ENCODE measurements at places on chromosomes 12 and 14.

- DNase-seq, result no peak
Measured at GRCh38 chr14:68982581-68982980, 3.5 kb upstream of the ACTN1 start.

DNA sequence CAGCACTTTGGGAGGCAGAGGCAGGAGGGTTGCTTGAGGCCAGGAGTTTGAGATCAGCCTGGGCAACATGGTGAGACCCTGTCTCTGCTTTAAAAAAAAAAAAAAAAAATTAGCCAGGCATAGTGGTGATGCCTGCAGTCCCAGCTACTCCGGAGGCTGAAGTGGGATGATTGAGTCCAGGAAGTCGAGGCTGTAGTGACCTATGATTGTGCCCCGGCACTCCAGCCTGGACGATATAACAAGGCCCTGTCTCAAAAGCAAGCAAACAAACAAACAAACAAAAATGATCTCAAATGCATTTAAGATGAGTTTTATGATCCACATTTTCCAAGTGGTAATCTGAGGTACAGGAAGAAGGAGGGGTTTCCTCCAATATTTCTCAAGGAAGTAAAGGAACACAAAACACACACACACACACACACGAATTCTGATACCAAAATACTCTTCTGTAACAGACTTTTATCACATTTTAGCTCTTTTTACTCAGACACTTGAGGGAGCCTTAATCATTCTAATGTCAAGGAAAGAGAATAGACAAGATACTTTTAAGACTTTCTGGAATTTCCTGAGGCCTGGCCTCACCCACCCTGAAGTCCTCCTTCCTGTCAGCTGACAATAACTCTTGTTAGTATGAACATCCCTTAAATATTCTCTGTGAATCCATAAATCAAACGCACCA lies 44.4 kb upstream of the CERS5 start:
- no peak for DNase-seq

DNA sequence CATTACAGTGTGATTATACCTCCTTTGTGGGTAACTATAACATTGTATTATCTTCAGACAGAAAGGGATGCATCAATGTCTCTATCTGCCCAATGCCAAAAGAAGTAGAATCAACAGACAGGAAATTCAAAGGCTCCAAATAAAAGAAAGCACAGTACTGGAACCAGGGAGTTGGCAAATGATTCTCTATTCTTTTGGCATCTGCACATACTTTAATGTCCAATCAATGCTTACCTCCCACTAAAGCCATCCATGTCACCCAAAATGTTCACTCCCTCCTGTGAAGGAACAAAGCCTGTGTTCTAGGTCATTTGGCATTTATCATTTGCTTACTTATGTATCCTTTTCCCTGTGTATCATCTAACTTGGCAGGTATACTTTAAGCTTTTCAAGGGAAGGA lies 36.7 kb downstream of the KIF21A start:
- DNase-seq, result no peak

DNA sequence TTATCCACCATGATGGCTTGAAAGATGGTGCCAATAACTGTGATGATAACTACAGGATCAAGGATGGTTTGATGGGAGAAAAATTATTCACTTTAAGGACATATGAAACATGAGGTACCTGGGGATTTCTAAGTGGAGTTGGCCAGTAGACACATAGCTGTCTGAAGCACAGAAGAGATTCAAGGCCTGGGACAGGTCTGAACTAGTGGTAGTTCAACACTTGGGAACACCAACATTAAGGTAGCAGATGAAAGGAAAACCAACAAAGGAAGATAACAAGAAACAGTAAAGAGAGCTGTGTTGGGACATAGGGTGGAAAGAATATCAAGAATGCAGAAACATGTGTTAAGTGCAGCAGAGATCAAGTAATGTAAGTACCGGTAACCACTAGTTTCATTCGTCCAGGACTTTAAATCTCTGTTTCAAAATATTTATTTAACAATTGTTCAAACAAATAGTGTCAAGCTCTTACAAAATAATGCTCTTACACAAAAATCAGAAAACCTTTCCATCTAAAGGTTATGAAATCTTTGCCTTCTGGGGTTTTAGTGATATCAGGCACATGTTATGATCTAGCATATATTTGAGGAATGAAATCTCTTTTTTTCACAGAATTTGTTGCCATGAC lies 104.7 kb downstream of the ST8SIA1 start:
- DNase-seq, result no peak

GRCh38 chr12:132824053-132824452 lies 4.6 kb downstream of the GOLGA3 start:
- DNase-seq, result peak; percentile 11

DNA sequence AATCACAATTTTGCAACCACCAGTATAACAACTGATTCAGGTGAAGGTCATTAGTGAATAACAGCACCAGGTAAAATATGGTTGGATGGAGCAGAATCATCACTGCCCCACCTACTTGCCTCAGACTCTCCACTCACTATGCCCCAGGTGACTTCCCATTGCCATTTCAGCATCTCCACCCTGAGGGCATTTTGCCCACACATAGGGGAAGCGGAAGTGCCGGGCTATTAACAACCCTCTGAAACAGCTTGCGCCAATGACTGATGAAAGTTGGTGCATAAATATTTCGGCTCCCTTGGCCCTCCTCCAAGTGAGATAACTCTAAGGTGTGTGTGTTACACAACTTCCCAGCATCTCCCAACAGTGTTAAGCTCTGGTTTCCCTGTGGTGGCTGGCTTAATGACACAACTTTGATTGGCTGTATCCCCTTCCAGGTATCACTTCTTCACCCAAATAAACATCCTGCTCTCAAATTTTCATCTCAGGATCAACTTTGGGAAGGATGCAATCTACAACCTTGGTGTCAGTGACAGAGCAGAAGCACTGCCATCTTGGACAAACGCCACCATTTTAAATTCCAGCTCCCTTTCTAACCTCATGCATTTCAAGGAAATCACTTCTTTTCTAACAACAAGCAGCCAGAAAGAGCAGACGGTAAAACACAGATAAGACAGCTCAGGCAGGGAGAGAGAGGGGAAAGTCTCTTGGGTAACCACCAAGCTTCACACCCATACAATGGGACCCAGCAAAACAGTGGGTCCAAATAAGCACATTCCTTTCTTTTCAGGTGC lies 73.6 kb upstream of the PPP2R5C start:
- DNase-seq, result no peak

DNA sequence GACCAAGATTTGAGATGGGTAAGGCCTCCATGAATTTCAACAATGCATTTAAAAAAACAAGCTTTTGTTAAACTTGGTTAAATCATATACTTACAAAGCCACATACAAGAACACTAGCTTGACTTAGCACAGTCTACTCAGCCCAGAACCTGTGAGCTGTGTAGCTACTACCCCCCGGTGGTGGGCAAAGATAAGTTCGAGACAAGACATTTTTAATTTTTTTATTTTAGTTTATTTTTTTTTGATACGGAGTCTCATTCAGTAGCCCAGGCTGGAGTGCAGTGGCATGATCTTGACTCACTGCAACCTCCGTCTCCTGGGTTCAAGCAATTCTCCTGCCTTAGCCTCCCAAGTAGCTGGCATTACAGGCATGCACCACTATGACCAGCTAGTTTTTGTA lies 3.7 kb upstream of the NECAP1 start:
- peak; percentile 47 for DNase-seq

DNA sequence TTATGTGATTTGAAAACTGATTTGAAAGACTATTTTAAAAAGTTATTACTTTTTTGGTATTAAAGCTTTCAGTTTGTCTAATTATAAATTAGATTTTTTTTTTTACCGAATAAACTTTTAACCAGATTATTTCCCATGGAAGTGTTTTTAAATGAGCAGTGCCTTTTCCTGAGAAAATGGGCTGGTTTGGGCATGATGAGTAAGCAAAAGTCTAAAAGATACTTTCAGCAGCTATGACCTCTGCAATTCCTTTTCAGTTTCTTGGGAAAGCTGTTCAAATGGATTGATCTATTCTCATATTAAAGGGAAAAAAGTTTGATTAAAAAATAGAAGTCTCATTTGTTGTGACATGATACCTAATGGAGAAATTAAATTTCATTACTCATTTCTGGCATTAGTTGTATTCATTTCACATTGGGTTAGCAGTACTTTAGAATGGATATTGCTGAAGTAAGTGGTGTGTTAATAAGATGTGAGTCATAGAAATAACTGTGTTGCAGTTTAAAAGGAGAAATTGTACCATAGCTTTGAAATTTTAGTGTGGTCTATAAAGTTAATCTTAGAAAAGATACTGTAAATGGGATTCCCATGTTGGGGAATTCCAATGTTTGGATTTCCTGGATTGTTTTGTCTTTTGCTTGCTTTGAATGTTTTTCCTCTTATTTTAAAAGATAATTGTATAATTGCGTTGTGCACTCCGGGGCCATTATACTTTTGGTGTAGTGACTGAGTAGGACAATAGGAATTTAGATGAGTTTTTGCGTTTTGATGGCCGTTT lies 21.0 kb downstream of the KTN1 start:
- peak; percentile 31 for DNase-seq

DNA sequence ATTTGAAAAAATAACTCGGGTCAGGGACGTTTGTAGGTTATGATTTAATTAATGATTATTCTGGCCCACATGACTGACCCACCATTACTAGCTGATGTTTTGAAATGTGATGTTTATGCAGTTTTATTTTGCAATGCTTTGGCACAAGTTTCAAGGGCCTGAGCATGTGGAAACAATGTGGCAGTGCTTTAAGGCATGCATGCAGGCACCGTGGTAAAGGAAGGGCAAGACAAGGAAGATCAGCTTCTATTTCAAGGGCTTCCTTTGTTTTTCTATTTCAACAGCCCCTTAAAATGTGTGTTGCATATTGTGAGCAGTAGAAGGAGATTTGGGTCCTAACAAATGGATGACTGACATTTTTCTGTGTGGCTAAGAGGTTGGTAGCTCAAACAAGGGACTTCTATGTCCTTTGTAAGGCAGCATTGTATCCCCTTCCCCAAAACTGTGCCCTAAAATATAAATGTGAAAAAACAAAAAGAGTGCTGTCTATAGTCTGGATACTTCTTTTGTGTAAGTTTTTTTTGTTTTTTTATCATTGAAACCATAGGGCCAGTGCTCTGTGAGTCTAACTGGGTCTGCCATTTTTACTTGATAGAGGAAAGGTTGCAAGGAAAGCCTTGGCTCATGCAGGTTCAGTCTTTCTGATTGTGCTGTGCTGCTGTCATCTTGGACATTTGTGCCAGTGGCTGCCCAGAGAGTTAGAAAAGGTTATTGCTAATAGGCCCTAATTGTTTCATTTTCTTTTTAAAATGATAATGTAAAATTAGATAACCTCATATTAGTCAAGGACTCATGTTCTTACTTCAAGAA lies 103.5 kb downstream of the FGD4 start:
- DNase-seq, result no peak

- DNase-seq, result no peak
Measured at GRCh38 chr12:113643177-113643974, 171.7 kb upstream of the LHX5 start.

DNA sequence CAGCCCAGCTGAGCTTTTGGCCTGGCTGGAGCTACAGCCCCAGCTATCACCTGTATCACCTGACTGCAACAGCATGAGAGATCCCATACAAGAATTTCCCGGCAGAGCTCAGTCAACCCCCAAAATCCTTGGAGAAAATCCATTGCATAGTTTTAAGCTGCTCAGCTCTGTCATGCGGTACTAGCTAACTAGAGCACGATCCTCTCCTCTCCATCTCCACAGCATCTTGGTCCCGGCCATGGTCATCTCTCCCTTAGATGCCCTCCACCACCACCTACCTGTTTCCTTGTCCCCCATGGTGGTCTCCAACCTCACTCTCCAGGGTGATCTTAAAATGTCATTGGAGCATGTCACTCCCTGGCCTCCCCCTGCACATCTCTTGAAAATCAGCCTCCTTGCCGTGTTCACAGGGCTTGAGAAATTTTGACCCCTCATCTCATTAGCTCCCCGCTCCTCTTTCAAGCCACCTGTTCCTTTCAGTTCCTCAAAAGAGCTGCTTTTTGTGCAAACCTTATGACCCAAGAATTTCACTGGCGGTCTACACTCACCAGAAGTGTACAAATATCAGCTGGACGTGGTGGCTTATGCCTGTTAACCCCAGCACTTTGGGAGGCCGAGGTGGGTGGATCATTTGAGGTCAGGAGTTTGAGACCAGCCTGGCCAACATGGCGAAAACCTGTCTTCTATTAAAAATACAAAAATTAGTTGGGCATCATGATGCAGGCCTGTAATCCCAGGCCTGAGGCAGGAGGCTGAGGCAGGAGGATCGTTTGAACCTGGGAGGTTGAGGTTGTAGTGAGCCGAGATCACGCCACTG lies 8.1 kb upstream of the CLMN start:
- no peak for DNase-seq

- no peak for DNase-seq
Measured at GRCh38 chr12:31558521-31558920, 32.4 kb downstream of the DENND5B start.

DNA sequence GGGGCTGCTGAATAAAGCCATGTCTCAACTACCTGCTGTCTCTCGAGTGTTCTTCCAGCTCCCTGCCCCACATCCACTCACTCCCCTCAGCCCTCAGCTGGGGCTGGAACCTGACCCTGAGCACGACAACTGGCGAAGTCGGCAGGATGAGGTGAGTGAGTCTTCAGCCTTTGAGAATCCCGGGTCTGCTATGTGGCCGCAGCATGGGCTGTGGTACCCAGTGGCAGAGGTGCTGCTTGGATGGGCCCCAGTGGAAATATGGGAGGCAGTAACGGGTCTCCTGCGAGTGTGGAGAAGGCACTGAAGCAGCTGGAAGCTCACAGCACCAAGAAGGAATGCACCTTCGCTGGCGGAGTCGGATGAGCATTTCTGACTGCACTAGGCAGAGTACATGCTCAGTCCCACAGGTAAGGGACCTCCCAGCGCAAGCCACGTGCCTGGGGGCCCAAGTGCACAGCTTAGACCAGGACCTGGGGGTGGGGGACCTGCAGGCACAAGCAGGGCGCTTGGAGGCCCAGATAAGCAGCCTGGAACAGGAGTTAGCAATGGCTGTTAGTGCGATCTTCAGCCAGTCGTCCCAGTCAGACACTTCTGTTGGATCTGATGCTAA lies 95.5 kb upstream of the TMPO start:
- no peak for DNase-seq

DNA sequence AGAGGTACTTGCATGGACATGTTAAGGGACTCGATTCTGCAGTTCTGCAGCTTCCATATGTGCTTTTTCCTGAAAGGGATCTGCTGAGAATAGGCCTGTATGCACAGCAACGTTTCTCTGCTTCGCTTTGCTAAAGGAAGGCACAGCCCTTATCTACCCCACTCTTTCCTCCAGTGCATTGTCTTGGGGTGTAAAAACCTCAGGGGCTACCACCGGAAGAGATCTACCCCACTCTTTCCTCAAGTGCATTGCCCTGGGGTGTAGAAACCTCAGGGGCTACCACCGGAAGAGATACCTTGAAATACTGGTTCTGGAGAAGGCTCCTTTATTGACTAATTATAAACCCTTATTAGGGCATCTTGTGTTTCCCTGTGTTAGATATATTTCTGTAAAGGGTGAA lies 52.9 kb downstream of the SEL1L start:
- no peak for DNase-seq

Data from LoVo (cell line).